ENCODE measurements at places on chromosomes 5 and 9.

GRCh38 chr5:57947181-57947580 lies 464.6 kb upstream of the ACTBL2 start:
- DNase-seq = no peak

DNA sequence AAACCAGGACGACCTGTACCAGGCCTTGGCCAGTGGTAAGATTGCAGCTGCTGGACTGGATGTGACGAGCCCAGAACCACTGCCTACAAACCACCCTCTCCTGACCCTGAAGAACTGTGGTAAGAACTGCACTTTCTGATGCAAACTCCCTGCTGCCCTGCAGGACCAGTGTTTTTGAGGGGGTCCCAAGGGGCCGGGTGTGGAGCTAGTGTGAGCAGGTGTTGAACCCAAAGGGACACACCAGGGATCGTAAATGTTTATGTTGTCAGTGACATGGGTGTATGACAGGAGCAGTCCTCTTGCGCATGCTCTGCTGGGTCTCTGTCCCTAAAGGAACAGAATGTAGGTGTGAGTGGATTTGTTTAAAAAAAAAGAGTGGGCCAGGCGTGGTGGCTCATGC lies 9.5 kb downstream of the GRHPR start:
- no peak for DNase-seq

- no peak for DNase-seq
Observed at GRCh38 chr5:14286574-14287421, 143.7 kb downstream of the TRIO start.

DNA sequence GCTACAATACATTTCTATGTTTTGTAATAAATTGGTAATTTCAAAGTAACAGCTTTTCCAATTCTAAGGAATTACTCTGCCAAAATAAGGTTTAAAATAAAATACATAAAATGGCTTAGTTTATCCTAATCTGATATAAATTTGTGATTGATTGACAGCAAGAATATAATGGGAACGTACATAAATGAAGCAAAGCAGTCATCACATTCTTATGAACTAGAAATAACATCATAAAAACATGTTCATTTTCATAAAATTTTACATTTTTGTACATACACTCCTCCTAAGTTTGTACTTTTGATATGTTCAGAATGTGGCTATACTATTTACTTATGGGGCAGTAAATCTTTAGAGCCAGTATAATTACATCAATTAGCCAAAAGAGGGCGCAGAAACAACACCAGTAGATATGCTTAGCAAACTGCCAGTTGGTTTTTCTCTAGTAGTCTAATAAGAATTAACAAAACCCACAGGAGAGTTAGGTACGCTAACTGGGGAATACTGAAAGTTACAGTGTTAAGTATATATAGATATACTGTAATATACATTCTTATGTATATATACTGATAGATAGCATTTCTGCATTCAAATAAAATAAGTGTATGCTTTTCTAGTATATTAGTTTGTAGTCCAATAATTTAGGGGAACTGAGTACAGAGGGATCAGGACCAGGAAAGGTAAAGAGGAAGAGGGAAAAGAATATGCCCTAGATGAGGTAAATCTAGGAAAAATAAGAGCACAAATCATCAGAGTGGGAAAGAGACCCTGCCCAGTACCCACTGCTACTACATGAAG lies 76.8 kb downstream of the ZDHHC21 start:
- no peak for DNase-seq

GRCh38 chr9:126719618-126720031 lies 85.2 kb upstream of the ZBTB43 start:
- DNase-seq = peak; percentile 97

- no peak for DNase-seq
Observed at GRCh38 chr5:40556811-40557210, 122.9 kb upstream of the PTGER4 start.

DNA sequence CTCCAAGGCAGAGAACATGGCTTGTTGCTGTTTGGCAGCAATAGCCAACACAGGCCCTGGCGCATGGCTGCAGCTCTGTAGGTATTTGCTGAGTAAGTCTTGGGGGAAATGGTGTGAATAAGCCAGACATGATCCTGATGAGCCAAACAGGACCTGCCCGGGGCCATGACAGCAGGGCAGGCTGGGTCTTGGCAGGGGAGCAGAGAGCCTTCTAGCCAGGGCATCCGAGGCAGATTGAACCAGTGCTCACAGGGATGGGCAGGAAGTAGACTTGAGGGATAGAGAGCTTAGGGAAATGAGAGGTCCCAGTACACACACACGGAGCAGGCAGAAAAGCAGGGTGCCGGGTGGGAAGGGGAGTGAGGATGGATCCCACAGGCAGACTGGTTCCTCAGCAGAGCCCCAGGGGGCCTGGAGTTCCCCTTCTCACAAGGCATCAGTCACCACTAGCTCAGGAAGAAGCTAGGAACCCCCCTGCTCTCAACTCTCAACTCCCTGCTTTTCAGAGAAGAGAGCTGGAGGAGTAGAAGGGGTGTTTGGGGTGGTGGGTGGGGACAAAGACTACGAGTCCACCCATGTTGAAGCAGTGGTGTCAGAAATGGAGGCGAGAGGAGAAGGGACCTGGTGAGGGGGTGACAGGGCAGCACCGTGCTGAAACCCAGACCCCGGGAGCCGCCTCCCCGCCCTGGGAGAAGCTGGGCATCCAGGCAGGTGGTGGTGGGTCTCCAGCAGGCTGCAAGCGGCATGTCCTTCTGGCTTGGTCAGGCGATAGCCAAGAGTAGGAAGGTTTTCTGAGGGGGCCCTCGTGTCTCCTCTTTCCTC lies 111.1 kb downstream of the RGS3 start:
- DNase-seq = no peak

DNA sequence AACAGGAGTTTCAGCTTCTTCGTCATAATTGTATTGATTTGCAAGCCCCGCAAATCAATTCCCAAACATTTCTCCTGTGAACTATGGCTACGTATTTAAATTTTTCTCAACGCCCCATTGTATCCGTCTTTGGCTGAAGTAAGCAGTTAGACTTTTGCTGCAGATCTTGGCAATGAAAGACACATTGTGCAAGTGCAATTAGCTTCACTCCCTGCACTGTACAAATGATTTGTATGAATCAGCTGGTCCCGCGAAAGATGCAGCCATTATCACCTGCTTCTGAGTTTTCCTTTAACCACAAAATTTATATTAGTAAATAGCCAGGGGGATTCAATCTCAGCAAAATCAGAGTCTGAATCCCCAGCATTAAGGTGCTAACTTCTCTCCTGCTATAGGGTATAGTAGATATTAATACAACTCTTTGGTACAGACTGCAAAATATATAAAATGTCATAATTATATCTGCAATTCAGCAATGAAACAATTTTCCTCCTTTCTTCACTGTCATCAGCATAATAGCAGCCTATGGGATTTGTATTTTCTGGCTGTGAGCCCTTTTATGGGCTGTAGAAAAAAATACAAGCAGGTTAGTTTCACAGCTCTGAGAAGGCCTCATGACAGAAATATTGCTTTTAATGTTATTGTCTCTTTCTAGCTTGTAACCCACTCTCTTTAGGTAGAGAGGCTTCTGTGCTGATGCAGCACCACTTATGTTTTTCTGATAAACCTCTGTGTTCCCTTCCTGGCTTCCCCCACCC lies 68.4 kb upstream of the SMARCA2 start:
- no peak for DNase-seq

DNA sequence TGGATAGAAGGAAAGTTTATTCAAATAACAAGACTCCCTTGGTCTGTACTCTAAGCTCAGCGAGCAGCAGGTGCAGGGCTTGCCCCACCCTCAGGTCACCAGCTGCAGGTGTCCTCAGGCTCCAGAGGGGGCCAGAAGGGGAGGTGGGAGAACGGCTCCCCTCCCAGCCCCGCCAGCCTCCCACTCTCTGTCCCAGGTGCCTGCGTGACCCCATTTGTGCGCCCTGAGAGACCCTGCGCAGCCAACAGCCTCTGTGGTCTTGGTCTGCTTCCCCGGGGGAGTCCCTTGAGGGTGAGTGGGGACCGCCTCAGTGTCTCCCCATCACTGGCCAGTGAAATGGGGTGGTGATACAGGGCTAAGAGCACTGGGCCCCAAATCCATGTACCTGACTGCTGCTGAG lies 62.3 kb upstream of the STXBP1 start:
- DNase-seq = no peak

DNA sequence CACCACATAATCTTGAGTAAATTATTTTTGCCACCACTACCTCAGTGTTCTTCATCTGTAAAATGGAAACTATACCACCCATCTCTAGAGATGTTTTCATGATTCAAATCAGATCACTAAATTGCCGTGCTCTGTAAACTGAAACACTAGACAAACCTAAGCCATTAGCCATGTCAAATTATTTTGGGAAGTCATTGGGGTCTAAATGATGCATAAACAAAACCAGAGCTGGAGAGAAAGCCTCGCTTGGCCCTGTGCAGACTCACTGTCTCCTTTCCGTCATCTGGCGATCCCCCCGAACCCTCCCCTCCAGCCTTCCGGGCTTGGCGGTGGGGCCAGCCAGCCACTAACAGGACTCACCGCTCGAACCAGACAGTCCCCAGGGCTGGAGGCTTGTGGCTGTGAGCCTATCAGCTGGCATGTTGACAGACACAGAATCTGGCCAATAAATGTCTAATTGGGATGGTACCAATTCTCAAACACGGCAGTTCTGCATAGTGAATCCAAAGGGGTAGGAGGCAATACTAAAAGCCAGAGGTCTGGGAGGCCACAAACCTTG lies 256.5 kb downstream of the SEC61B start:
- DNase-seq = no peak

GRCh38 chr9:96161819-96162218 lies 140.2 kb downstream of the HSD17B3 start:
- no peak for DNase-seq

DNA sequence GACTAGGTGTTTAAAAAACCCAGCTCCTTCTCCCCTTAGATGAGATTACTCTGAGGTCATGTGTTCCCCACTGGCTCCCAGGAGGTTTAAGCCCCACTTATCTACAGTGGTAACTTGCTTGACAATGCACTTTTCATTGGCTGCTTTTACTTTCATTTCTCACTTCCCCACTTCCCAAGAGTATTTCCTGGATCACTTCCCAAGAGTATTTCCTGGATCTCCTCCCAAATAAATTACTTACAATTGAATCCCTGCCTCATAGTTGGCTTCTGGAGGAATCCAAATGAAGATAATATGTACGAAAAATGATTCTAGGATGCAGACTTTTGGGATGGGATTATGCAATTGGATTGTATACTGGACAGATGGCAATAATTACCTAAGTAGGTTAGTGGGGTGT lies 47.1 kb upstream of the CHSY3 start:
- DNase-seq = no peak

DNA sequence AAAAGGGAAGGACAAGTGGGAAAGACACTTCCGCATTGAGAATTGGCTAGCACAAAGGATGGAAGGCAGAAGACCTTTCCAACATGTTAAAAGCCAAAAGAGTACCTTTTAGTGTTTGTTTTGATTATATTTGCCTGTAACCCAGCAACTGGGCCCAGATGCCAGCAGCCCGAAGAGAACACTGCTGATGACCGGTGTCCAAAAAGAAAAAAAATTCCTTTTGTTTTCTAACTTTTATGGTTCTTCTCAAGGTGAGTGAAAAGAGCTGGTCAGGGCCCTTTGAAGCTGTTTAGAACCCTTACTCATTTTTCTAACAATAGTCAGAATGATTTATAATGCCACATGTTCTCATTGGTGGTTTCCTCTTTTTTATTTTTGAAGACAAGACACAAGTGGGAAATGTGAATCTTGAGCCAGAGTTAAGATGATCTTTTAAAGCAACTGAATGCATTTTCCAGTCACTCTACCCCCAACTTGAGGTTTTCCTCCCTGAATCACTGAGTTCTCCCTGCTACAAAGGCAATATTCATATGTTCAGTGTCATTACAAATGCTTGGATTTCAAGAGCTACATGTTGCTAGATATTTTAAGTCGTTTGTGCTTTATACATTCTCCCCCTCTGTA lies 32.3 kb upstream of the ZNF462 start:
- DNase-seq = no peak

- no peak for DNase-seq
Observed at GRCh38 chr5:6216471-6217075, 161.8 kb downstream of the MED10 start.

- no peak for DNase-seq
Observed at GRCh38 chr5:21882074-21882745, 970.9 kb downstream of the CDH12 start.

GRCh38 chr9:115008536-115009270 lies 78.3 kb upstream of the TNFSF8 start:
- DNase-seq = peak; percentile 93

GRCh38 chr9:100160021-100160420 lies 61.0 kb downstream of the INVS start:
- DNase-seq = no peak

DNA sequence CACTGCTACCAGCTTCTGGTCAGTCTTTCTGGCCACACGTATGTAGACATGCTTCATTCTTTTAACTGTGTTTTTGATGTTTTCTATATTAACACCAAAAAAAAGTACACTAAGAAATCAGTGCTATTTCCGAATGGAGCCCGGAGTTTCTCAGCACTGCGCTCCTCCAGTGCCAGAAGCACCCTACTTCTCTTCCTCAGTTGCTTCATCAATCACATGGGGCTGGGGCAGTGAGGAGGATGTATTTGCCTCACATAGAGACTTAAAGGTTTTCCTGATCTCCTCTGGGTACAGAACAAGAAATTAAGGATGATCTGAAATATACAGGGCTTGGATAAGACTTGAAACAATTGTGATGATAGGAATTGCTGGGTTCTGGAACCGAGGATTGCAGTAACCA lies 148.0 kb downstream of the ERCC6L2 start:
- no peak for DNase-seq

GRCh38 chr9:108911820-108912219 lies 22.1 kb downstream of the ELP1 start:
- DNase-seq = no peak

DNA sequence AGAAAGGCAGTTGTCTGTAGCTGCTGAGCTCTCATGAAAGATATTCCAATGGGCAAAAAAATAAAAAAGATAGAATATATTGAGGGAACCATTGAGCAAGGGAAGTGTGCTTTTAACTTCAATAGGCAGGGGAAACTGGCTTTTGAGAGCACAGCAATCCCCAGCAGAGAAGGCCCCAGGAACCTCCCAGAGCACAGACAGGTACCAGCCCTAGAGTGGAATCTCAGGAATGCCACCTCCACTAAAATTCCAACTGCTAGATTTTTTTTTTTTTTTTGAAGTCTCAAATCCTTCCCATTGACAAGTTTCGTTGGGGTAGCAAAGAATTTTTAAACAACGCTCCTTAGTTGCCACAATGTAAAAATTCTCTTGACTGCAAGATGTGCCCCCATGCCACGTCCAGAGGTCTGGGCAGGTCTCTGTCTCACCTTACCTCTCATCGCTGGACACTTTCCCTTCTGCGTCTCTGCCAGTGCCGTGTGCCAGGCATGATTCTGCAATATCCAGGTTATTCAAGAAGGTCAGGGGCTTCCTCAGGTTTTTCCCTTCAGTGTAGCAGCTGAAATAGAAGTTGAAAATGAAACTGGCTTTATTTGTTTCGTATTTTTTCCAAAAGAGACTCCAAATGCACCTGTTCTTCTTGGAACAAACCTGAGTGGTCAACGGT lies 64.2 kb upstream of the IRX1 start:
- DNase-seq = no peak

DNA sequence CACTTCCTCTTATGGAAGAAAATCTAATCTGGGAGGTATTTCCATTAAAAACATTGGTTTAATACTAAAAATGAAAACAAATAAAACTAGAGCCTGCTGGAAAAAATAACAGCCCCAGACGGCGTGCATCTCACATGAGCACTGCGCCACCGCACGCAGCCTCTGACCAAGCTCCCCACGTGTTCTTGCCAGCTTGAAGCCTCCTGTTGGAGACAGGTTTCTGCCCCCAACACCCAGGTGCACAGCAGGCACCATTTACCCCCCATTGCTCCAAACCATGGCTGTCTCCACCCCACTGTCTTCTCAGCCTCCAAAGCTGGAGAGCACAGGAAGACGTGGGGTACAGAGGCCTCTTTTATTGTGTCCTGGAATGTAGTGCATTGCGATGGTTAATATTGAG lies 10.7 kb upstream of the COL5A1 start:
- no peak for DNase-seq
